ENCODE measurements at places on chromosomes 2 and 18. TPM values are rescaled to one million over a fixed set of nuclear protein-coding genes. Genes with fewer than 3 reads are reported as not detected.

GRCh38 chr2:144471305-144472045 is 48.4 kb downstream of the ZEB2 start:
- DNase-seq = no peak

GRCh38 chr2:20145497-20146193 is 79.3 kb downstream of the SDC1 start:
- DNase-seq = no peak

DNA sequence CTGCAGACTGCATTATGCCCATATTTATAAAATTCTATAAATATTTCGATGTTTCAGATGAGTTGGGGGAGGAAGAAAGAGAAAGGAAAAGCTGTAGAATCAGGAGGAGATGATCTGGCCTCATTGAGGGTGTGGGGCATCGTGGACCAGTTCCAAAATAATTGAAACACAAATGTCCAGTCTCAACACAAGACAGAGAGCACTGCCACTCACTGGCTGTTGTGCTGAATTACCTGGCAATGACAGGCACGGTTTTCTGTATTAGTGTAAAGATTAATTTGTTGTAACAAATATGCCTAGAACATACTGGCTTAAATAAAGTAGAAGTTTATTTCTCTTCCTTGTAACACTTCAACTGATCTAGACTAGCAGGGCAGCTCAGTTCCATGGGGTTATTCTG is 24.1 kb downstream of the POLE4 start:
- no peak for DNase-seq

GRCh38 chr2:43302961-43303494 is 76.6 kb upstream of the ZFP36L2 start:
- DNase-seq = no peak

DNA sequence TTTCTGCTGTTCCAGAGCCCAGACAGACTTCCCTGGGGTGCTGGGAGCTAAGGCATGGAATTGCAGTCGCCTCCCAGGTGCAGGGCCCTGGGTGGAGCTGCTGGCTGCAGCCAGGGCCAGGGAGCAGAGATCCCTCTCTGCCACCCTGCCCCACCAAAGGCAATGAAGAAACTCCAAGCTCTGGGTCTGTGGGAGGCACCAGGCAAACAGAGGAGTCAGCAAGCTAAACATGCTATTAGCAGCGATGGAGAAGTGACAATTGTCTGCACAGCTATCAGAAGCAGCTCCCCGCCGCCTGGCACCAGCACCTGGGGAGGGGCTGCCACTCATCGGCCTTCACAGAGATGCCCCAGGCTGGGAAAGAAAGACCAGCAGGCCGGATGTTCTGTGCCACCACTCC is 28.0 kb upstream of the COX5B start:
- DNase-seq = no peak

GRCh38 chr2:233407771-233408181 is 53.5 kb downstream of the DGKD start:
- DNase-seq = no peak

GRCh38 chr2:104856086-104856972 is 2.4 kb downstream of the POU3F3 start:
- DNase-seq = peak; percentile 56

DNA sequence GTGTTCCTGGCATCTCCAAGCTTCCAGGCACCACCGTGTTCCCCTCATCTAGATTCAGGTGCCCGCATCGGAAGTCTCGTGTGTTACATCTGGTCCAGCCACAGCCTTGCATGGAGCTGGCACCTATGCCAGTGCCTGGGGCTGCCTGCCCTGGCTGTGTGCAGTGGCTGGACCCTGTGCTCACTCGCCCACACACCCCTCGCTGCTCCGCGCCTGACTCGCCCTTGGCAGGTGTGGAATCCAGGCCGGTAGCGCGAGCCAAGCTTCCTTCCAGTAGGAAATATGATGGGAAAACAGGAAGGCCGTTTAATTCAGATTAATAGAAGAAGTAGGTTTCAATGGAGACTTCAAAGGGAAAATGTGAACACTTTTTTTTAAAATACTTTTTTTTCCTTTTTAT is 78.0 kb downstream of the PTPN4 start:
- no peak for DNase-seq

GRCh38 chr2:70115646-70116442 is 28.6 kb downstream of the PCBP1 start:
- DNase-seq = no peak

- DNase-seq = no peak
These were observed 31.3 kb upstream of the SLC25A52 start for GRCh38 chr18:31791817-31792579.

GTF2A1L gene
- 0.47 TPM for total RNA-seq

PROKR1 gene
- total RNA-seq = 0.05 TPM

ITGB6 gene
- 0.33 TPM for total RNA-seq

PPM1G gene
- total RNA-seq = 68.6 TPM

ACMSD gene
- not detected for total RNA-seq

C2orf78 gene
- not detected for total RNA-seq

CCDC121 gene
- total RNA-seq = 2.2 TPM

Data from thymus (tissue), 14 donors.